ENCODE measurements at places on chromosomes 1 and 21. TPM values are rescaled to one million over a fixed set of nuclear protein-coding genes. Genes with fewer than 3 reads are reported as not detected.

The ZBTB8A gene
- total RNA-seq: 4.0 TPM

The KRTAP8-1 gene
- not detected for total RNA-seq

The PCAT6 gene
- total RNA-seq: 2.9 TPM

The USH2A gene
- not detected for total RNA-seq

The GNAT2 gene
- total RNA-seq: not detected

The RWDD3 gene
- 10.8 TPM for total RNA-seq

The LCE1F gene
- total RNA-seq: not detected

The C1QB gene
- total RNA-seq: not detected

The S100A2 gene
- 29.8 TPM for total RNA-seq

The ANGPTL3 gene
- total RNA-seq: not detected

The SIM2 gene
- 11.0 TPM for total RNA-seq

The CACNA1E gene
- total RNA-seq: 0.01 TPM

The CCDC185 gene
- 0.08 TPM for total RNA-seq

The ETV3L gene
- total RNA-seq: not detected

The CSF1 gene
- total RNA-seq: 24.6 TPM

The BMP8A gene
- total RNA-seq: 0.07 TPM

The B3GALNT2 gene
- total RNA-seq: 17.5 TPM

The ADGRL4 gene
- total RNA-seq: not detected

The ZYG11A gene
- 2.3 TPM for total RNA-seq

The KCNT2 gene
- total RNA-seq: 0.08 TPM

The AIDA gene
- 74.2 TPM for total RNA-seq

The SPOCD1 gene
- 5.3 TPM for total RNA-seq

The PPIE gene
- total RNA-seq: 42.5 TPM

The AKNAD1 gene
- 0.64 TPM for total RNA-seq

The PI4KB gene
- total RNA-seq: 26.2 TPM

The CA6 gene
- not detected for total RNA-seq

The DISC1 gene
- 0.18 TPM for total RNA-seq

The CELA2B gene
- total RNA-seq: 0.29 TPM

The CAMK1G gene
- 0.14 TPM for total RNA-seq

The LIN28A gene
- total RNA-seq: not detected

The MPZL1 gene
- total RNA-seq: 111 TPM

The IL20 gene
- total RNA-seq: 0.06 TPM

The CNIH3 gene
- 0.25 TPM for total RNA-seq

The TMEM61 gene
- total RNA-seq: 0.33 TPM

The RHEX gene
- total RNA-seq: not detected

The GBP6 gene
- not detected for total RNA-seq

The CRYAA gene
- total RNA-seq: not detected

The CYP4Z1 gene
- not detected for total RNA-seq

The EDARADD gene
- 3.4 TPM for total RNA-seq

The ALG6 gene
- 5.9 TPM for total RNA-seq

The PKN2 gene
- total RNA-seq: 11.1 TPM

The CCDC28B gene
- total RNA-seq: 2.5 TPM

The MYBPH gene
- total RNA-seq: not detected

The ANGPTL1 gene
- total RNA-seq: 0.09 TPM

The LRRIQ3 gene
- total RNA-seq: 0.51 TPM
